ENCODE measurements at places on chromosomes 7 and 10.

DNA sequence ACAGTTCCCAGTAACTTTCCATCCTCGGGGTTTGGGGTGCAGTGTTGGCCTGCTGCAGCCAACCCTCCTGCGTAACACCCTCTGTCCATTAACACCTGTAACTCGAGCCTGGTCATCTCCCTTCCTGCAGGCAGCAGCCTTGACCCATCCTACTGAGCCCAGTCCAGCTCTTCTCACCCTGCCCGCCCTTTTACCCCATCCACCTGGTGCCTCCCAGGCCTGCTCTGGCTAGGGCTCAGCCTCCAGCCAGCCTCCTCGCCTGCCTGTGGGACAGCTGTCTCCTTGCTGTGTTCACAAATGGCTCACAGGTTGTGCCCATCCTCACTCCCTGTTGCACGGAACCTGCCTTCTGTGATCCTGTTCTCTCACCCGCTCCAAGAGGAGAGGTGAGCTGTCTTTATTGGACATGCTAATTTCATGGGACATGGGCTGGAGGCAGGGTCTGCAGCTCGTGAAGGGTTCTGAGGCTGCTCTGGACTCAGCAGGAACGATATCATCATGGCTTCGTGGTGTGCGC is 277.2 kb upstream of the TCERG1L start:
- DNase-seq, result no peak

DNA sequence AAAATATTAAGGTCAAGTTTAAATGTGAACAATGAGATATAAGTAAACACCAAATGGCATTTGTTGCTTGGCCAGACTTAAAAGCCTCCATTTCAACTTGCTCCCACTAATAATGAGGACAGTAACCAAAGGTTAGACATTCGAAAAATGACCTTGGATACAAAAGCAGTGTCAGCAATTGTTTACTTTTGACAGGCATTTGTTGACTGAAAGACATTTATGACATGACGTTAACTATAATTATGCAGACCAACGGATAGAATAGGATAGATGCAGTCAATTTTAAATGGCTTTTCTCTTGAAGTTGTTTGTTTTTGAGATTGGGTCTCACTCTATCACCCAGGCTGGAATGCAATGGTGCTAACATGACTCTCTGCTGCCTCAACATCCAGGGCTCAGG is 6.3 kb upstream of the WNT16 start:
- DNase-seq, result no peak

- DNase-seq, result no peak
These were observed 38.4 kb upstream of the IKZF1 start for GRCh38 chr7:50265968-50266634.

- no peak for DNase-seq
These were observed 40.2 kb downstream of the ANKRD61 start for GRCh38 chr7:6071406-6071805.

GRCh38 chr7:55438757-55439525 is 73.8 kb downstream of the LANCL2 start:
- DNase-seq, result no peak

GRCh38 chr7:151802469-151802846 is 74.5 kb downstream of the PRKAG2 start:
- DNase-seq, result no peak

- DNase-seq, result no peak
These were observed 18.7 kb upstream of the DDIT4 start for GRCh38 chr10:72254813-72255568.

DNA sequence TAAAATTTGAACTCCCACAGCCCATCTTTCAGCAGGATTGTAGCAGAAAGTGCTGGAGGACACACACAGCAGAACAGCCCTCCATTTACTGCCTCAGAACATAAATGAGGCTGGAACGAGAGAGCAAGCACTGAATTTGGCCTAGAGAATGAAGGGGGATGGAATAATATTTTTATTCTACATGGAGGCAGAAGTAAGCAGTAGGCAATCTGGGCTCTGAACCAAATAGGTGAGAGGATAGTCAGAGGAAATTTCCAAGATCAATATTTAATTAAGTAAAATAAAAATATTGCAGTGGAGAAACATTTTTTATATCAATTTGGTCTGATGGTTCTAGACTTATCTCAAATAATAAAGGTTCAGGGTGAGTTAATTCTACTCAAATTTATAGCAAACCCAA is 29.2 kb upstream of the TSPAN13 start:
- no peak for DNase-seq

DNA sequence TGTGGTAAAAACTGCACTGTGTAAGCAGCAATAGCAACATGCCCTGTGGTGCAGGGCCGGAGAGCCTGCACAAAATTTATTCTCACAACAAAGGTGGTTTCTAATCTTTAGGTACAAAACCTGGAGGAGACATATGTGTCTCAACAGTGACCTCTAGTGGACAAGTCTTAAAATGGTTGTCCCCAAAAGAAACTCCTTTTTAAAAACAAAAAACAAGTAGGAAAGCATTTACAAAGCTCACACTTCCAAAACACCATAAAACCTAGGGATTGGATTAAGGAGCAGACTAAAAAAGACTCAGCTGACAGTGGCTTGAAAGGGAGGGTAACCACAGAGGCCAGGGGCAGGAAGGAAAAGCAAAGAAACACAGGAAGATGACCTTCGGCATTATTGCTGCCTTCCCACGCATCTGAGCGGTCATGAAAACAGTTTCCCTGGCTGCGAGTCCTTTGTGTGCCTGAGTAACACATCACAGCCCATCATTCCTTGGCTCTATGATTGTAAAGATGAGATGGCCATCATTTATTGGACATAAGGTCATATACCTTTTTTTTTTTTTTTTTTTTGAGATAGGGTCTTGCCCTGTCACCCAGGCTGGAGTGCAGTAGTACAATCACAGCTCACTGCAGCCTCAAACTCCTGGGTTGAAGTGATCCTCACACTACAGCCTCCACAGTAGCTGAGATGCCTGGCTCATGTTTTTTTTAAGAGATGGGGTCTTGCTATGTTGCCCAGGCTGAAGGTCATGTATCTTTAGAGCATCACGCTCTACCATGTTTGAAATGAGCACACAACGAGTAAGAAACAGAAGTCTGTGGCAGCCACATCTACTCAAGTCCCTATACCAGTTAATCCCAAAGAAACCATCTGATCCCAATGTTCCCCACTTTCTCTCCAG is 39.5 kb downstream of the RSU1 start:
- no peak for DNase-seq

DNA sequence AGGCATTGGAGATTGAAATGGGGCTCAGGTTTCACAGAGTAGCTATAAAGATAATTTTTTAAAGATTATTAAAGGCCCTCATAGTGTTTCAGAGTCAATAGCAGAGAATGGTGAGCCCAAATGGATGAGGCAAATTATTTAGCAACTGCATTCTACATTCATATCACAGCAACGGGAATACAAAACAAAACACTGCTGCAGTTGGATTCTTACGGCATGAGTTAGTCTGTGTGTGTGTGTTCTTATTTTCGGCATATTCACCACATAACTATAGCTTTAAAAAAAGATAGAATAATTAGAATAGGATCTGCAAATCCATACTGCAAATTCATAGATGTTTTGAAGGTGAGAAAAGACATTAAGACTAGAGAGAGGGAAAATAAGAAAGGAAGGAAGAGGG is 66.0 kb downstream of the SUGCT start:
- no peak for DNase-seq

- no peak for DNase-seq
These were observed at the start of gene CLEC5A for GRCh38 chr7:141946796-141947195. CLEC5A (minus strand) TSS chr7:141946974; CDS start chr7:141946292, 682 bp downstream.

GRCh38 chr10:26508016-26508415 is 69.9 kb downstream of the APBB1IP start:
- DNase-seq, result no peak

GRCh38 chr10:71776481-71776925 is 3.2 kb upstream of the VSIR start:
- DNase-seq, result no peak

DNA sequence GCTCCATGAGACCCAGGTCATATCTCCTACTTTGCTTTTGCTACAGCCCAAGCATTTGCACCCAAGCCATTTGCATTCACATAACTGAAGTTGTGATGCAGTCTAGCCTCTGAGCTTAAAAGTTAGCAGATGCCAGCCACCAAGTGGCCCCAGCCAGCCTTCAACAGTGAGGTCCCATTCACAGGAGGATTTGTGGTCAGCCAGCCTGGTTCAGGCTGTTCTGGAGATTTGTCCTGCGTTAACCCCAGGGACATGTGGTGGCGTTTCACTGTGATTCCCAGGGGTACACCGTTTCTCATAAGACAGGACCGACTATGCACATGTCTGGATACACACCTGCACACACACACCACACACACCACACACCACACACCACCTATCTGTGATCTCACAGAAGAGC is 51.2 kb downstream of the GPR26 start:
- DNase-seq, result no peak

DNA sequence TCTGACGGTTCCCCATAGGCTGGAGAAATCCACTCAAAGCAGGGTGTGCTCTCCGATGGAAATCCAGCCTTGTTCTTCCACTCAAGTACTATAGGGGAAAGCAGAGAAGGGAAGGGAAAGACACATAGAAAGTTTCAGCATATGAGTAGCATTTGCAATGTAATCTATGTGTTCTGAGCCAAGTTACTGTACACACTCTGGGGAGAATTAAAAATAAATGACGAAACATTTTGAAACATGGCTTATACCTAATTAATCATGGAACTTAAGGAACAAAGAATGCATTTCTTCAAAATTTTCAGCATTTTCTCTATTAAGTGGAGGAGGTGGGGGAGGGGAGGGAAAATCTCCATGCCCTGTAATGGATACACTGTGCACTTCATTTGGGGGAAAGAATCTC is 198.1 kb upstream of the HABP2 start:
- DNase-seq, result no peak

DNA sequence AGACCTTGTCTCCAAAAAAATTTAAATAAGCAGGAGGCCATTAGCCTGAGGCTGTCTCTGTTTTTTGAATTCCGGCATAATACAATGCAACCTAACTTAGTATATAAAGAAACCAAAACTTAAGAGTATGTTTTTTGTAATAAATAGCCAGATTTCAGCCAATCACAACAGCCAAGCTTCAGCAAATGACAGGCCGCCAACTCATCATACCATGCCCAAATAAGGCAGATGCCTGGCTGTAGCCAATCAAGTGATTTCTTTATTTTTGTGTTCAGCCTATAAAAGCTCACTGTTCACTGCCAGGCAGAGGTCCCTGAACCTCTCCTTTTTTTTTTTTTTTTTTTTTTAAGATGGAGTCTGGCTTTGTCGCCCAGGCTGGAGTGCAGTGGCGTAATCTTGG is 12.7 kb upstream of the PURB start:
- no peak for DNase-seq

- DNase-seq, result no peak
These were observed 34.5 kb upstream of the RHOBTB1 start for GRCh38 chr10:60978287-60979115.

DNA sequence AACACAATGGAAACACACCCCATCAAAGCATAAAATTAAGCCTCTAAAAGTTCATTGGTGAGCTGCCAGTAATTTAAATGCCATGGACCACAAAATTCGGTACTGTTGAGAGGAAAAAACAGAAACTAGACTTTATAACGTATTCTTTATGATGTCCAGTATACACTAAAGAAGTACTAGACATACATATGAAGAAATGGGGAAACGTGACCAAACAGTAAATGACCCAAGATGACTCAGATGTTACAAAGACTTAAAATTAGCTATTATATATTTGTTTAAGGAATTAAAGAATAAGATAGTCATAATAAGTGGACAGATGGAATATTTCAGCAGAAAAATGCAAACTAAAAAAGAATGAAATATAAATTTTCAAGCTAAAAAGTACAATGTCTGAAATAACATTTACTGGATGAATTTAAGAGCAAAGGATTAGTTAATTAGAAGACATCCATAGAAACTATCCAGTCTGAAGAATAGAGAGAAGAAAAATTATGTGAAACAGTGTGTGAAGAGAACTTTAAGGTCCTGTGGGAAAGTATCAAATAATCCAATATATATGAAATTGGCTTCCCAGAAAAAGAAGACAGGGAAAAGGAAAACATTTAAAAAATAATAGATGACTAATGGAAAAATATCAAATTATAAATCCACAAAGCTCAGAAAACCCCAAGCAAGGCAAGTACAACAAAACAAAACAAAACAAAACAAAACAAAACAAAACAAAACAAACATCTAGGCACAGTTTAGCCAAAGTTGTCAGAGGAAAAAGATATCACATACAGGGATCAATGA is 69.4 kb downstream of the SAMD9 start:
- DNase-seq, result no peak

- no peak for DNase-seq
These were observed 39.0 kb downstream of the TET1 start for GRCh38 chr10:68598978-68599770.

GRCh38 chr10:111338805-111339204 is 262.0 kb downstream of the ADRA2A start:
- no peak for DNase-seq

GRCh38 chr7:146176860-146177259 is 60.3 kb downstream of the CNTNAP2 start:
- DNase-seq, result no peak

GRCh38 chr10:14758994-14759664 is 15.6 kb downstream of the FAM107B start:
- no peak for DNase-seq

DNA sequence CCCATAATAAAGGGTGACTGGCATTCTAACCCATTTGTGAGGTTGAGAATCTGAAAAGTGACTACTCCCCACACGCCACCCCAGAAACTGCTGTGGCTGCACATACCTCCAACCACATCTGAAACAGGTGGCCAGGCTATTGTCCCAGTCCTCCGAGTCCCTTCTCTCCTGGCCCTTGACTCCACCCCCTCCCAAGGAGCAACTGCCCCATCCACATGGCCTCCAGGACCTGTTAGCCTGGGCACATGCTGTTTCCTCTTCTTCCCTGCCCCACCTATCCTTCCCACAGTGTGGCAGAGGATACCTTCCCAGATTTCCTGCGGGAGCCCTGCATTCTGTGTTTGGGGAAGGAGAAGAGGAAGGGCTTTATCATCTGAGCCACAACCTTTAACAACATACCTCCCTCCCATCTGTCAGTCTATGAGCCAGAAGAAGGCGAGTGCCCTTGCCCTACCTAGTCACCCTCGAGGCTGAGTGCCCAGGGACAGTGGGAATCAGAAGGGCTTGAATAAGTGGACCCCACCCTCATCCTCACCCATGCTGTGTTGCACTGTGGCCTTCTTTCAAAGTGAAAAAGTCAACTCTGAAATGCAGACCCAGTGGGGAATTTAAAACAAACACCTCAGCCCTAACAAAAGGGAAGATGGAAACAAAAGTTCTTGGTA is 11.9 kb downstream of the STEAP1B start:
- DNase-seq, result no peak

DNA sequence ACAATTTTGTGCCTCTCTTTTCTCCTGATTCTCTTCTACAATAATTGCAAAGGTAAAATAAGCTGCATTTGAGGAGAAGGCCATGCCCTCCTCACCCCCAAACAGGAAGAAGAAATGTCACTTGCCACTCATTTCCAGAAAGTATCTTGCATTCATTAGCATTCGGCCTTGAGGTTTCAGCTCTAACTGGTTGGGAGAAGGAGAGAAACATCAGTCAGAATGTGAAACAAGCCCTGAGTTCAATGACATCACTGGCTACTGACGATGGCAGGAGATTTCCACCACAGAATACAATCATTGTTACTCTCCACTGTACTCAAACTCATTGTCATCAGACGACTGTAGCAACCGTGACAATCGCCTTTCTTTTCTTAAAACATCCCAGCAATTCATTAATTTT is 72.8 kb downstream of the PRKCQ start:
- DNase-seq, result no peak

- DNase-seq, result no peak
These were observed 4.2 kb downstream of the MKX start for GRCh38 chr10:27741173-27742091.

GRCh38 chr10:14757986-14758385 is 16.7 kb downstream of the FAM107B start:
- DNase-seq, result no peak
